ENCODE measurements at places on chromosomes 13 and 19.

DNA sequence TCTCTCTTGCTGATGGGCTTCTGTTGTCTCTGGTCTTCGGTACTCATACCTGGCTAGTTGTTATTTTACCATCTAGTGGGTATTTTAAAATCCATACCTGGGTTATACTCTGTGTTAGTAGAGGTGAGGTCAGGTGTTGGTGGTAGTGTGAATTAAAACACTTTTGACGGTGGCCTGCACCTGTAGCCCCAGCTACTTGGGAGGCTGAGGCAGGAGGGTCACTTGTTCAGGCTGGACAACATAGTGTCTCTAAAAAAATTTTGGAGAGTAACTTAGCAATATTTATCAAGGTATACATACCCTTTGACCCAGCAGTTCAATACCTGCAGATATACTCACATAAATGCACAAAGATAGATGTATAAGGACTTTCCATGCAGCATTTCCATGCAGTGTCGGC, 55.4 kb downstream of the GSX1 start:
- no peak for DNase-seq

DNA sequence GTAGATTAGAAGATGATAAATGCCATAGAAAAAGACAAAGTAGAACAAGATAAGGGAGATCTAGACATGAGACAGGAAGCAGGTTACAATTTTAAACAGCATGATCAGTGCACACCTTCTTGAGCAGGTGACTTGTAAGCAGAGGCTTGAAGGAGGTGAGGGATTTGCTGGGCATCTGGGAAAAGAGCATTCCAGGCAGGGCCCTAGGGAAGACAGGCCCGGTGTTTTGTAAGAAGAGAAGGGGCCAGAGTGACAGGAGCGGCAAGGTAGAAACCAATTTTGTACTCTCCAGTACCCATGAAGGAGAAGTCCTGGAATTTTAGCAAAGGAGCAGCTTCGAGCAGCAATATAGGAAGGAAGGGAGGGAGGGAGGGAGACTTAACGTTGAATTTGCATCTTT, 296.5 kb downstream of the MZT1 start:
- no peak for DNase-seq

GRCh38 chr13:42152495-42152894, 104.0 kb downstream of the DGKH start:
- DNase-seq, result no peak

GRCh38 chr19:1467490-1468273, 11.3 kb downstream of the C19orf25 start:
- DNase-seq, result no peak

DNA sequence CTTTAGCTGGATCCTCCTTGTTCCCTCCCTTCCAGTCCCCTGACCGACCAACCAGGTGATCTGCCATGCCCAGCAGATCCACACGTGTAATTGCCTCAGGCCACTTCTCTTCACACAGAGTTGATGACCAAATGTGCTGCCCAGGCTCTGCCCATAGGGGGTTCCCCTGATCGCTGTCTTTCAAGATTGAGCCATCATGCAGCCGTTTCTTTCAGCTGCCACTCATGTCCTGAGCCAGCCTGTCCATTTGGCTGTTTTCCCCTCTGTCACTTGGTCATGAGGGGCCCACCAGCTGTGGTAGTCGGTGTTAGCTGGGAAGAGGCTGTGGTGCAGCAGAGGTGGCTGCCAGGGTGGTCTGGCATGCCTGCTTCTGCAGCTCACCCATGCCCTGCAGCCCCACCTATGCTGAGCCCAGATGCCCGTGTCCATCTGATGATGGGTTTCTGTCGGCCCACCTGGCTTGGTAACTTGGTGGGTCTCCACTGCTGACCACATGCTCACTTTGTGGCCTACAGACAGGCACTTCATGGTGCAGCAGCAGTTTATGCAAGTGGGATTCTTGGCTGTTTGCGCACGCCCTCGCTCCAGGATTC, 35.6 kb upstream of the GPR183 start:
- DNase-seq, result no peak

DNA sequence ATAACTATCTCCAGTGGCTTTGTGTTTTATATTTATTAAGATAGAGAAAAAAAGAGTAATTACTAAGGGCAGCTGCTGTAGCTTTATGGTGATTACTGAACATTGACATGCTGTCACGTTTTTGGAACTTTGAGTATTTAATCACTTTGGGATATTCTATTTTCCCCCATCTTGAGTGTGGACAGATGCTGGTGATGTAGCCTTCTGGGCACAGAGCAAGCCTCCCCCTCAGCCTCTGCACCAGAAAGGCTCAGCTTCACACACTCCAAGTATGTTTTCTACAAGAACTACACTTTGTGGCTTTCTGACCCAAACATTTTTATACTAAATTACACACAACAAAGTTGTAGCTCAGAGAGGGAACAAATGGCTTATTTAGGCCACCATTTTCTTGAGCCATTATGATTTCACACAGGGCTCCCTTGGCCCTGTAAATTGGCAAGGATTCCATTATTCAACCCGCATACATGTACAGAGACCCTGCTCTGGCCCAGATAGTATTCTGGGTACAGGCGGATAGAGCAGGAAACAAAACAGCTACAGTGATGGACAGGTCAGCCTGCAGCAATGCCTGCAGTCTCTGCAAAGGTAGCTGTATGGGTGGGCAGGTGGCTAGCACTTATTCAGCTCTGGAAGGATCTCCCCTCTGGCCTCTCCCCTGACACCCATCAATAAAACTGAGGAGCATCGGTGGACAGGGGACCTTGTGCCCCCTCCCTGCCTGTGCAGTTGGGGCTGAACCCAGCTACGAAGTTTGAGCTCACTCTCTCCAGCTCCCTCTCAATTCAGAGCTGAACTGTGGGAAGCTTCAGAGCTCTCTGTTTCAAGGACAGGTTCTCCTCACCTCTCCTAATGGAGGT, 1.3 kb downstream of the ALOX5AP start:
- no peak for DNase-seq

- DNase-seq, result peak; percentile 13
Measured at GRCh38 chr13:75299913-75300862, 181.8 kb downstream of the TBC1D4 start.

DNA sequence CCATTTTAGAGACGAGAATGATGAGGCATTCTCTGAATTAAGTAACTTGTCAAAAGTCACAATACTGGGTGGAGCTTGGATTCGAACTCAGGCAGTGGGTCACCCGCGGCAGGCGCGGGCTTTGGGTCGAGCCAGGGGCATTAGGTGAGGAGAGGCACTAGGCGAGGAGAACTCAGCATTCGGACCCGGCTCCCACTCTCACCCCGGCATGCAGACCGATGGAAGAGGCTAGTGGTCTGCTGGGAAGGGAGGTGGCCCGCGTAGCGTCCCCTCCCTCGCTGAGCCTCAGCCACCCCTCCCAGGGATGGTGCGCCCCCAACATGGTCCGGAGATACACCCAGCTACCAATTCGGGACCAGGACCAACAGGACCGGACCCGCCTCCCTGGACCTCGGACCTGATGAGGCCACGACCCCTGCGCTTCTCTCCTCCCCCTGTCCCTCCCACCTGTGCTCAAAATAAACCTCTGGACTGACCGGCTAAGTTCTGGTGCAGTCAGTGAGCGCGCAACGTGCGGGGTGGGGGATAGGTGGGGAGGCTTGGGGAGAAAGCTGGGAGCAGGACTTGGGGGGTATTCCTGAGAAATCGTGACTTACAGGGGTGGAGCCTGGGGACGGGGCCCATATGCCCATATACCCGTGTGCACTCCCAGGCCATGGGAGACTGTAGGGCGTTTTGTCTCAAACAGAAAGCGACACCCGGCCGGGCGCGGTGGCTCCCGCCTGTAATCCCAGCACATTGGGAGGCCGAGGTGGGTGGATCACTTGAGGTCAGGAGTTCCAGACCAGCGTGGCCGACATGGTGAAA, 1.3 kb upstream of the SNAPC2 start:
- no peak for DNase-seq

DNA sequence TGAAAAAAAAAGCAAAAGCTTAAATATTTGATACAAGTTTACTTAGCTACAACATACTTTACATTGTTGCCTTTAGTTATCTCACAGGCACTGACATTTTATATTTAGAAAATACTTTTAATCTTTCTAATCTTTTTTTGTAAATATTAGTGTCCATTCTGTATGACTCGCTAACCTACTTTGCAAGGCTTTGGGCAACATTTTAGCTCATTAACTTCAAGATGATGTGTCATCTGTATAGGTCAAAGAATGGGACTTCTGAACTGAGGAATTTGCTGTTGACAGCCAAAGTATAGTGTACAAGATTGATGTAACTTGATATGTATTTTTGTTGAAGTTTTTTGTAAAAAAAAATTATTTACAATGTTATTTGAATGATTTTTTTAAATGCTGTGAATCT, 2.7 kb upstream of the C1QTNF9 start:
- peak; percentile 23 for DNase-seq

GRCh38 chr13:27968316-27969081, 616 bp downstream of the CDX2 start:
- DNase-seq, result no peak

DNA sequence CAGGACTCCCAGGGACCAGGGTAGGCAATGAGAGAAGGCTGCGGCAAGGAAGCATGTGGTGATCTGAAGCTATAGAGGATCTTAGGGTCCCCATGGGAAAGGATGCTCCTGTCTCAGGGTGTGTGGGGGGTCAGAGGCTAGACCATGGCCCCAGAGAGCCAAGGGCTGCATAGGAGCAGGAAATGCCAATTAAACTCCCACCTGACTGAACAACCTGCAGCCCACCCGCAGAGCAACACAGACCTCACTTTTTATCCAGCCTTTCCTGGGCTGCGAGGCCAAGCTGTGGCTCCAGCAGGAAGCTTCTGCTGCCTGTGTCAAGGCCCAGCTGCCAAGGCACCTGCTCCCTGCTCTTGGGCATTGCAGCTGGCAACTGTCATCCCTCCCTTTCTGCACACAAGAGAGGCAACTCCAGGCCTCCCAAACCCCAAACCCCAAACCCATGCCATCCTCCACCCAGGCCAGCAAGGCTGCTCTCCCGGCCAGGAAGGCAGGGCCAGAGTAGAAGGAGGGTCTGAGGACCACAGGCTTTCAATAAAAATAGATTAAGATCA, 290.1 kb downstream of the FOXO1 start:
- DNase-seq, result no peak

- no peak for DNase-seq
Measured at GRCh38 chr13:75818179-75818967, 182.2 kb downstream of the LMO7 start.

DNA sequence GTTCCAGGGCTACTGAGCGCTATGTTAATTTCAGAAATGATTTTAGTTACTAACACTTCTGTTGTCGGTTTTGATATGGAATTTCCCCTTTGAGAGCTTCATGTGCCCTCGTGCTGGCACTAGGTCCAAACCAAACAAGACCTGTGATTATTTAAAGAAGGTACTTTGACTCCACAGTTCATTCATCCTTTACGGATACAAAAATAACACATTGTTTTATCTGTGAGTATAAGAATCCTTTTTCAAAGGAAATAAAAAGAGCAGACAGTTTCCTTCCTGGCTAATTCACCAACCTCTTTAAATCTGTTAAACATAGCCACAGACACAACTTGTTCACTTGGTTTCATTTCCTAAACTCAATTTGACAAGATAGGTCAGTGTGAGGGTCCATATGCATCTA, 141.2 kb downstream of the FLT1 start:
- no peak for DNase-seq

GRCh38 chr13:110109910-110110309, 197.0 kb downstream of the COL4A1 start:
- peak; percentile 73 for DNase-seq

- no peak for DNase-seq
Measured at GRCh38 chr19:30003866-30004265, 61.8 kb downstream of the URI1 start.

- DNase-seq, result no peak
Measured at GRCh38 chr19:43526884-43527859, at the start of gene ETHE1. TSS of gene ETHE1 (minus strand) at chr19:43527201. CDS start at chr19:43527177, 24 bp downstream.

DNA sequence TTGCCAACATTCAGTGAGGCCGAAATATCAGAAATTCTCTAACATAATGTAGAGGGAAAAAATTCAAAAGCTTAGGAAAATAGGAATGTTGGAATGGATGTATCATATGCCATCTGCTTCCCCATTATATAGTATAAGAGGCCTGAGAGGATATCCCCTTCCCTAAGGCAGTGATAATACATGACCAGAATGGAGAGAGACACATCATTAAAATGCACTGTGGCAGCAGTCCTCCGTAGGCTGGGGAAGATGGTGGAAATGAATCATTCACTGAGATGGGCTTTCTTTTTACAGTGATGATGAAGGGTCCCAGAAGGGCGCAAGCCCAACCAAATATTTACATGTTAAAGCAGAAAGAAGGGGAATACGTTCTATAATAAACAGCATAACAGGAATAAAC, 799.1 kb upstream of the SPRY2 start:
- DNase-seq, result no peak

DNA sequence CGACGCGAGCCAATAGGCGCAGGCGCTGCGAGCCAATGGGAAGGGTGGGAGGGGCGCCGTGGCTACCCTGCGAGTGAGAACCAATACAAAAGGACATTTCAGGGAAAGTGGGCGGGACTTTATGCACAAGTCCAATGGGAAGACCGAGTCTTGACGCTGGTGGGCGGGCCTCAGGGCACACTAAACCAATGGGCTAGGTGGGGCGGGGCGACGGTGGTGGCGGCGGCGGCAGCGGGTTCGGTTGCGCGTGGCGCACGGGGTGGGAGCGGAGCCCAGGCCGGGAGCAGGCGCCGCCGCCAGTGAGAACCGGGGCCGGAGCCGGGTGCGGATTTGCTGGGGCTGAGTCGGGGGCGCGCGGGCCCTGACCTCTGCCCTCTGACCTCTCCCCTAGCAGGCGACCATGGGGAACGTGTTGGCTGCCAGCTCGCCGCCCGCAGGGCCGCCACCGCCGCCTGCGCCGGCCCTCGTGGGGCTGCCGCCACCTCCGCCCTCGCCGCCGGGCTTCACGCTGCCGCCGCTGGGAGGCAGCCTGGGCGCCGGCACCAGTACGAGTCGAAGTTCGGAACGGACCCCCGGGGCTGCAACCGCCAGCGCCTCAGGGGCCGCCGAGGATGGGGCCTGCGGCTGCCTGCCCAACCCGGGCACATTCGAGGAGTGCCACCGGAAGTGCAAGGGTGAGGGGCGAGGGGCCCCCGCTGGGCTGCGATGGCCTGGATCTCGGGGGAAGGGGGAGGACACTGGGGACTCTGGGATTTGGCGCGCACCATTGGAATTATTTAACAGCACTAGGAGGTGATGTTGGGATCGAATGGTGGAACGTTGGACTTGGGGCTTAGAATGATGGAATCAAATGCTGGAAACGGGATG, at the start of gene TOMM40:
Gene TOMM40, plus strand, starts transcription at position 239 of the 867 bp plus-strand sequence. Its CDS starts 162 bp downstream, at position 401.
- no peak for DNase-seq

Data from GM04503 (cell line).